ENCODE measurements at places on chromosomes 3 and 15.

DNA sequence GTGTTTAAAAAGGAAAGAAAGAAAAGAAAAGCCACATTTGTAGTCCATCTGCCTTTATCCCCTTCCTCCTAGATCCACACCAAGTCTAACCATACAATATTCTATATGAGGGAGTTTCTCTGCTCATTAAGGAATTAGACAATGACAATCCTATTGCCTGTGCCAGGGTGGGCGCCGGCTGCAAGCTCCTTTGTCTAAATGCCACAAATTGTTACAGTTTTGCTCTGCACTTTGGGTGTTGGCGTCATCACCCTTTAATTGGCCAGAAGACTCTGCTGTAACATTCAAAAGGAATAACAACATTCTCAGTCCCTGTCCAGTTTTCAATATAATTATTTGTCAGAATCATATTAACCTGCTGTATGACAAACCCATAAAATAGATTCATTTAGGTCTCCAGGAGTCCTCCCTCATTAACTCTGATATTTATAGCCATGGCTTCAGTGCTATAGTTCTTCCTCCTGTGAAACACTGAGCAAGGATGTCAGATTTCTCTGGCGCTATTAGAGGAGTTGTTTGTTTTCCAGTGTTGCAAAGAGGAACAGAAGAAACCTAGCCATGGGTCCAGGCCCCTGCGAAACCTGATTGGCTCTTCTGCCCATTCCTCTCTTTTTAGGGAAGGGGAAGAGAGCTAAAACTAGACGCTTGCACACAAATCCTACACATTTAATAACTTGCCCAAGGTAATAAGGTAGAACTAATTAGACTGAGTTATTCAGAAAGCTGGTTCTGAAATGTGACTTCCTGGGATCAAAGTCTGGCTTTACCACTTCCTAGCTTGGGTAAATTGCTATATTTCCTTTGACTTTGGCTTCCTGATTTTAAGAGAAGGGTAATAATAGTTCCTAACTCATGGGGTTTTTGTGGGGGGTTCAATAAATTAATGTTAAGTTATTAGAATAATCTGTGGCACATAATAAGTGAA is 112.4 kb downstream of the CD47 start:
- DNase-seq = no peak

DNA sequence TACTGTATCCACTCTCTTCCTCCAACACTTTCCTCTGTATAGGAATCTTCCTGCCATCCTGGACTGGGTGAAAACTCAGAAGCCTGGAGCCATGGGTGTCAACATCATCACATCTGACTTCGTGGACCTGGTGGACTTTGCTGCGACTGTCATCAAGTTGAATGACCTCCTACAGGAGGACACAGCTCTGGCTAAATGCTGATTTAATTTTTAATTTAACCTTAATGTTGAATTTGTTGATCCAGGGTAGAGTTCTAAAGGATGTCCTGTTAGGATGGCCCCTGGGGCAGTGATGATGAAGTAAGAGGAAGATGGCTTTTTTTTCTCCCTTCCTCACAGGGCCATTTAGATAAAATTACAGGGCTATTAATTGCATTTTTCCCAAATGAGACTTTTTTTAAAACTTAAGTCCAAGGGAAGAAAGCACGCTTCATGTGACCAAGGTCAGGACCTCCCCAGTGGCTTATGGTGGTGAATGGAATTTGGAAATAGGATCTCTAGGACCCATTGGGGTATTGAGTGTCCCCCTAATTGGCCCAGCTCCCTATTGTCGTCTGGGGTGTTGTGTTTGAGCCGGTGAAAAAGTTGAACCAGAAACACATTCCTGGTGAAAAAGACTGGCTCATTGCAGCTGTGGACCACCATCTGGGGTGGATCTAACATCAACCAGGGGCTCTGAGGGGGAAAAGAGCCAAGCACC is 125.7 kb upstream of the ZBED2 start:
- DNase-seq = no peak

- DNase-seq = no peak
These were observed 177.0 kb downstream of the OR4M2 start for GRCh38 chr15:22257047-22258008.

GRCh38 chr3:42675909-42676308 is 9.4 kb upstream of the KLHL40 start:
- no peak for DNase-seq

GRCh38 chr3:3433711-3434110 is 254.2 kb upstream of the CRBN start:
- DNase-seq = no peak

- no peak for DNase-seq
These were observed 30.7 kb downstream of the NPTN start for GRCh38 chr15:73602446-73602843.

- DNase-seq = peak; percentile 59
These were observed 122.2 kb upstream of the DCBLD2 start for GRCh38 chr3:99023590-99024192.

- DNase-seq = no peak
These were observed 187.4 kb downstream of the OPA1 start for GRCh38 chr3:193780397-193780796.

DNA sequence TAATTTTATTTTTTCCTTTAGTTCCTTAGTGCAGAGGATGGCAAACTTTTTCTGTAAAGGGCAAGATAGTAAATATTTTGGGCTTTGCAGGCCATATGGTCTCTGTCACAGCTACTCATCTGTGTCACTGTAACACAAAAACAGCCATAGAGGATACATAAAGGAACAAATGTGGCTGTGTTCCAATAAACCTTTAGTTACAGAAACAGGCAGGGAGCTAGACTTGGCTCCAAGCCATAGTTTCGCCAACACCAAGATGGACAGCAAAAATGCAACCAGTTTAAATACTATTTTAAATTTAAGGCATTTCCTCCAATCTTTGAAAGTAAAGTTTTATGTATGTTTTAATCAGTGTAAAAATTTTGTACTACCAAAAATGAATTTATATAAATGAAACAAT is 753.4 kb downstream of the FHIT start:
- no peak for DNase-seq

- peak; percentile 62 for DNase-seq
These were observed 92.0 kb downstream of the ALCAM start for GRCh38 chr3:105458518-105459215.

DNA sequence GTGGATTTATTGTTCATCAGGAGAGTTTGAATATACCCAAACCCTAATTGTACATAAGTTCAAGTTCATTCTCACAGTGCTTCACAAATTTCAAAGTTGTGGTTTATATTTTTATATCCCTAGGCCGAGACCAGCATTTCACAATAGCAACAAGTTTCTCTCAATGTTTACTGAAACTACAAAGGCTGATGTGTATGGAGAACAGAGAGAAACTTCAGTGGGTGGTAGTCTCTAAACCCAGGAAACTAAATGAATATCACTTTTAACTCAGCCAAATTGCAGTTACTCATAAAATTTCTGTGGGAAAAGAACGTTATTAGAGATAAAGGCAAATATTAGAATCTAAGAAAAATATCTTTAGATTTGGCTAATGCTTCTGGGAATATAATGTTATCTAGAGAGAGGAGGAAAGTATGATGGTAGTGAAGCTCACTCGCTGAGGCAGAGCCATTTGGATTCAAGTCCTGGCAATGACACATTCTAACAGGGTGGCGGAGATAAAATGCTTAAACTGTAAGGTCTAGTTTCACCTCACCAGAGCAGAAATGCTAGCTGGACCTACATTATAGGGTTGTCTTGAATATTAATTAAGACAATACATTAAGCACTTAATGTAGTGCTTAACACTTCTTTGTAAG is 514.8 kb downstream of the EPHA3 start:
- DNase-seq = no peak

Measured in fibroblast of skin of back (primary cell).